ENCODE measurements at places on chromosomes 1 and 21.

- no peak for ATAC-seq
Observed at GRCh38 chr1:14120895-14121294, 420.9 kb downstream of the PRDM2 start.

DNA sequence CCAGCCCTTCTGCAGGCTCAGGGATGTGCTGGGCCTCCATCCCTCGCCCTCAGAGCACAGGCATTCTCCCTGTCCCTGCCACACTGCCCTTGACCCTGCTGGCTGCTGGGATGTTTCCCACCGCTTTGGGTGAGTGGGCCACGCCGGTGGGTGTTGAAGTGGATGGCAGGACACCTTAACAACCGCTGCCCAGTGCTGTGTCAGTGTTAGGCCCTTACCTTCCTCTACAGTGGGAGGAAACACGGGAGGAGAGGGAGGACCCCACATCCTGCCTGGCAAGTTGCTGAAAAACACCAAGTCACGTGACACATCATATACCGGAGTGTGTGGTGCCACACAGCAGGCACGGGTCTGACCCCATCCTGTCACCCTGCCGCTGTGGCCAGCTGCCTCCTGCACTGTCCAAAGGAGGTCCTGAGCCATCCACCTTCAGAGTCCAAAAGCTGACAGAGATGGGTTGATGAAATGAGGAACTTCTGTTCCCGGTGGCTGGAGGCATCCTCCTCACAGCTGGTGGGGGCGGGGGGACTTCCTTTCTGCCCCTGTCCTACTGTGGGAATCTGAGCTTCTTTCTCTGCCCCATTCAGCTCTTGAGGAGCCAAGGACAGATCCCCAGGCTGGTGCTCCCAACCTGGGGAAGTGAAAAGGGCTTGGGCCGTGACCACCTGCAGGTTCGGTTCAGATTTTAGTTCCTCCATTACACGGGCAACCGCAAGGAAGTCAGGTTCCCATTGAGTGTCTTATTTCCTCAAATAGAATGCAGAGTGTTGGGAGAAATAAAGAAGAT lies 3.2 kb upstream of the THEMIS2 start:
- peak; percentile 68 for ATAC-seq

DNA sequence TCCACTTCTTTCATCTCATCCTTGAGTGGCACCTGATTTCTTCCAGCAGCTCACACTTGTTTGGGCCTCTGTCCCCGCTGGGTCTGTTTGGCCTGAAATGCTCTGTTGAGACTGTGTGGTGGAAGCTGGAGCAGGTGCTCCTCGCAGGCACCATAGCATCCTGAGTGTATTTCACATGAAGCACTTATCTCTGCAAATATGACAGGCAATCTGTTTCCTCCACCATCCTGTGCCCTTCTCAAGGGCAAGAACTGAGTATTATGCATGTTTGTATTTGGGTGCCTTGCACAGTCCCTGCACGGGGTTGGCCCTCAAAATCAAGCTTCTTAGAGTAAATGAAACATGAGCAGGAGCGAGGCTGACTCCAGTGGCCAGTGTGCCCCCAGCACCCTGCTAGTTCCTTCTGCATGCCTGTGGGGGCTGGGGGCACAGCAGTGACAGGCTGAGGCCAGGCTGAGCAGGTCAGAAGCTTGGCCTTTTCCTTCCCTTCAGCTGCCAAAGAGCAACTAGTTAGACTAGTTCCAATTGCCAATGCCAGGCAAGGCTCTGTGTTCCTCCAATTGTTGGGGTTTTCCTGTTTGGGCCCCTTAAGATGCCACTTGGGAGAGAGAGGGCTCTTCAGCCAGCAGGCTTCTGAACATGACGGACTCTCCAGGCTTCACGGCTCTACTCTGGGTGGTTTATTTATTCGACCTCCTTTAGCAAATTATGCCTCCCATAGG lies 129.6 kb upstream of the ATP1A1 start:
- ATAC-seq = no peak

DNA sequence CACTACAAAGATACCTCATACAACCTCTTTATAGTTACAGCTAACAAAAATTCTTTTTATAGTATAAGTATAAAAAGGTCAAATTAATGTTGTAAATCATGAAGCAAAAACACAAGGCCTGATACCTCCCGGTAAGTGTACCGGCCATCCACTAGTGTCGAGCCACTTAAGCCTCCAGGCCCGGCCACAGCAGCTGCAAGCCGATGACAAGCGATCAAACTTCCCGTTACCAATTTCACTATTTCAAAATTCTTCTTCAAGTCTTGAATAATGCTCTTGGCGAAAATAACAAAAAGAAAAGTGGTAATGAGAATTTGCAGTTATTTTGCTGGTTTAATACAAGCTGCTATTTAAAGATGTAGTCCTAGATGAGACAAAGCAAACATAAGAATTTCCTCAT lies 67.6 kb downstream of the USP24 start:
- no peak for ATAC-seq

DNA sequence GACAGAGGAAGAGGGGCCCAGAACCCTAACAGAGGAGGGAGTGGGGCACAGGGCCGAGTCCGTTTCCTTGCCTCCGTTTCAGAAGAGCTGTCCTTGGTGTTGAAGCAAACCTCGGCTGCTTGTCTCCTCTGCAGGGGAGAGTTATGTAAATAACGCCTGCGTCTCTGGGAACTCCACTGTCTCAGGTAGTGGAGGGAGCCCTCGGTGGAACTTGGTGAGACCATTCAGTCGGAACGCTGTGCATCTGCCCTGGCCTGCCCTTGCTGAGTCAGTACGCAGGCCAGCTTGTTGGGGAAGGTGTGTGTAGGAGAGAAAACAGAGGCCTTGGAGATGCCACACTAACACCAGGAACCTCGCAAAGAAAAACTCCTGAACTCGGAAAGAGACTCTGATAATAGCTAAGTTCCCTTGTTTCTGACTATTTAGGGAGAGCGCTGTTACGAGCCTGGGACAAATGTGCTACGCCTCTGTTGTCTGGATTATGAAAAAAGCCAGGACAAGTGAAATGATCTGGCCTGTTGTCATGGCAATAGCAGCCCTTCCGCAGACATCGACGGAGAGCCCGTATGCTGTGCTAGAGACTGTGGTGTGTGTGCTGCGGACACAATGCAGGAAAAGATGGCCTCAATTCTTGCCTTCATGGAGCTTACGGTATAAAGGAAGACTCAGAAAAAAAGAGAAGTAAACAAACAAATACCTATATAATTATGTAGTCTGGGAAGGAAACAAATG lies 94.6 kb upstream of the AKT3 start:
- no peak for ATAC-seq

DNA sequence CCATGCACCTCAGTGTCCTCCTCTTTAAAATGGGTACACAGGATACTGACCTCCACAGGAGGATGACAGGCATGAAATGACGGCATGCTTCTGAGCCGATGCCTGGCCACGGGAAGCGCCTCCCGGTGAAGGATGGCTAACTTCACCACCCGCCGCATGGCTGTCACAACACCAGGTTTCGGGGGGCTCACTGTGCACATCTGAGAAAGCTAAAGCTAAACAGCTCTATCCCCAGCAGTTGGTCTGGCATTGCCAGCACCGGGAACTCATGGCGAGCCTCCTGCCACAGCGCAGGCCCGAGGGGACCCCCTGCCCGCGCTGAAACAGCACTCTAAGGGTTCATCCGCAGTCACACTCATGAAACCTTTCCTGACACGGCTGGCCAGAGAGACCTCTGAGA lies 16.0 kb downstream of the NPHP4 start:
- ATAC-seq = no peak

DNA sequence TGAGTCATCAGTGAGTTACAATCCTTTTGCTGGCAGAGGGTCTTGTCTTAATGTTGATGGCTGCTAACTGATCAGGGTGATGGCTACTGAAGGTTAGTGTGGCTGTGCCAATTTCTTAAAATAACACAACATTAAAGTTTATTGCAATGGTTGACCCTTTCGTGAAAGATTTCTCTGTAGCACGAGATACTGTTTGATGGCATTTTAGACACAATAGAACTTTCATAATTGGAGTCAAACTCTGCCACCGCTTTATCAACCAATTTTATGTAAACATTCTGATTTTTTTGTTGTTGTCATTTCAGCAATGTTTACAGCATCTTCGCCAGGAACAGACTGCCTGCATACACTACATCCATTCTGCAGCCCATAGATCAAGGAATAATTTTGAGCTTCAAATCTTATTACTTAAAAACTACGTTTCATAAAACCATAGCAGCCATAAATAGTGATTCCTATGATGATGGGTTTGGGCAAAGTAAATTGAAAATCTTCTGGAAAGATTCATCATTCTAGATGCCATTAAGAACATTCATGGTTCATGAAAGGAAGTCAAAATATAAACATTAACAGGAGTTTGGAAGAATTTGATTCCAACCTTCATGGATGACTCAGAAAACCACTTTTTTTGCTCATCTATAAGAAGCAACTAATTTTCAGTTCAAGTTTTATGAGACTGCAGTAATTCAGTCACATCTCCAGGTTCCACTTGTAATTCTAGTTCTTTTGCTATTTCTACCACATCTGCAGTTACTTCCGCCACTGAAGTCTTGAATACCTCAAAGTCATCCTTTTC lies 85.9 kb downstream of the TYW3 start:
- no peak for ATAC-seq

- ATAC-seq = peak; percentile 64
Observed at GRCh38 chr1:247373721-247374141, 42.1 kb upstream of the ZNF496 start.

GRCh38 chr1:24897263-24898151 lies 32.6 kb downstream of the RUNX3 start:
- ATAC-seq = peak; percentile 2
